ENCODE measurements at places on chromosomes 2 and 18.

- DNase-seq: no peak
Observed at GRCh38 chr2:41832218-41832617, 215.6 kb upstream of the PKDCC start.

DNA sequence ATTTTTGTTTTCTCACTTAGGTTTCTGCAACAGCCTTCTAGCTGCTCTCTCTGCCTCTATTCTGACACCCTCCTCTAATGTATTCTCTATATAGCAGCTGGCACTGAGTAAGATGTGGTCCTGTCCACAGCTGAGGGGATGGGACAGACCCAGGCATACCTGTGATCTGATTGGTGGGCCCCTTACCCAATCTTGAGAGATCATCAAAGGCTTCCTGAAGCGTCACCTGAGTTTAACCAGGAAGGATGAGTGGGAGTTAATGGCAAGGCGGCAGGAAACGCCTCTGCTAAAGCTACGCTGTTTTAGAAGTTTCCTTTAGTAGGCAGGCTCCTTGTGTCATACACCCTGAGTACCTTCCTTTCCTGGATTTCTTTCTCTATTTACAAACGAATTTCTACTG lies 5.7 kb upstream of the TET3 start:
- DNase-seq: no peak

DNA sequence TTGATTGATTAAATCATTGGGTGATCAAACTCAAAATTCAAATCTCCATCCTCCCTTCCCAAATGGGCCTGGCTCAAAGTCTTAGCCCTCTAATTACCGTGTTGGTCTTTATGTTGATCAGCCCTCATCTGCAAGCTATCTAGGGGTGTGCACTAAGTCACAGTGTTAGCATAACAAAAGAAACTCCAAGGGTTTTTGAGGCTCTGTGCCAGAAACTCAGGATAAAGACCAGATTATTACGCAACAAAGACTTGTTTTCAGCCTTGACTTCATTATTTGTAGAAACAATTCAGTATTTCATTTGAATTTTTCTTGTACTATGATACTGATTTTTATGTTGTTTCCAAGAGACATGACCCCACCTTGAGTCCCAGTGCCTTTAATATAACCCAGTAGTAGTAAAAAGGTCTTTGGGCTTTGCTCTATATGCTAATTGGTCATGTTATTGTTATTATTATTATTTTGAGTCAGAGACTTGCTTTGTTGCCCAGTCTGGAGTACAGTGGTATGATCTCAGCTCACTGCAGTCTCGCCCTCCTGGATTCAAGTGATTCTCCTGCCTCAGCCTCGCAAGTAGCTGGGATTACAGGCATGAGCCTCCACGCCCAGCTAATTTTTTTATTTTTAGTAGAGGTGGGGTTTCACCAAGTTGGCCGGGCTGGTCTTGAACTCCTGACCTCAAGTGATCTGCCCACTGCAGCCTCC lies 13.9 kb downstream of the PSMD14 start:
- no peak for DNase-seq

DNA sequence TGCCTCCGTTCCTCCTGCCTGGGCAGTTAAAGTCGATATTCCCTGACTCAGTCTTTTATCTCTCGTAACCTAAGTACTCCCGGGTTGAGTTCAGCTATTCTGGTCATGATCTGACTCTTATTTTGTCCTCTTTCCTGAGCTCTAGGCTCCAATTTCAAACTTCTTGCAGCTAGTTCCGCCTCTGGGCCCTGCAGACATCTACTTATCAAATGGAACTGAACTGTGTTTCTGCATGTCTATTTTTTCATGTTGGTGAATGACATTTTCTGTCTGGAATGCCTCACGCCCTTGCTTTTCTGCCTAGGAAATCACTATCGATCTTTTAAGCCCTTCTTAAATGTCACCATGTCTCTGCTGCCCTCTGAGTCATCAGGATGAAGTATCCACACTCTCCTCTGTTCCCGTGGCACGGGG lies 101.5 kb downstream of the VAPA start:
- no peak for DNase-seq

- DNase-seq: no peak
Observed at GRCh38 chr2:195150819-195151218, 506.2 kb upstream of the SLC39A10 start.

DNA sequence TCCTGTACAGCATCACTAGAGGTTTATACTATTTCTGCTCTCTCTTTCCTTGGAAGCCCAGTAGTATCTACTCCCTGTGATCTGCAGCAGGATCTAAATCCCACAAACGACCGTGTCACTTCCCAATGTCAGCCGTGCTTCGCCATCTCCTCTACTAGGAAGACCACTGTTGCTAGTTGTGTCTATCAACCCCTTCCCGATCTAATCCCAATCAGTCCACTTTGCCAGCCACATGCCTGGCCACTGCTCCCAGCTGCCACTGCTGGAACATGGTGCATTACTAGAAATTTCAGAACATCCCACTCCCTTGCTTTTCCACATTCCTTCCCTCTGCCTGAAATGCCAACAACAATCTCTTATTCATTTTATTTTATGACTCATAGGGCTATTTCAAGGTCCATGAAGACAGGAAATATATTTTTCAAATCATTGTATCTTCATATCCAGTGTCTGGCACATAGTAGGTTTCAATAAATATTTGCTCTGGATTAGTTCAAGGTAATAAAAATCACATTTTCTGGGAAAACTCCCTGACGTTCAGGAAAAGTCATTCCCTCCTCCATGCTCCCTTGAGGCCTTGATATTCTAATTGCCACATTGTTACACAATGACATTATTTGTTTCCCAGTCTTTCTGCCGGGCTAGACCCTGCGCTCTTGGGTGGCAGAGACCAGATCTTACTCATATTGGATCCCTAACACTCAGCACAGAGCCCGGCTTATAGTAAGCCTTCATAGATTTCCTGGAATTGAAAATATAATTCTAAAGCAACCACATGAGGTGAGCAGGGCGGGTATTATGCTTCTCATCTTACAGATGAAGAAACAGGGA lies 2.1 kb upstream of the TRIB2 start:
- DNase-seq: no peak

DNA sequence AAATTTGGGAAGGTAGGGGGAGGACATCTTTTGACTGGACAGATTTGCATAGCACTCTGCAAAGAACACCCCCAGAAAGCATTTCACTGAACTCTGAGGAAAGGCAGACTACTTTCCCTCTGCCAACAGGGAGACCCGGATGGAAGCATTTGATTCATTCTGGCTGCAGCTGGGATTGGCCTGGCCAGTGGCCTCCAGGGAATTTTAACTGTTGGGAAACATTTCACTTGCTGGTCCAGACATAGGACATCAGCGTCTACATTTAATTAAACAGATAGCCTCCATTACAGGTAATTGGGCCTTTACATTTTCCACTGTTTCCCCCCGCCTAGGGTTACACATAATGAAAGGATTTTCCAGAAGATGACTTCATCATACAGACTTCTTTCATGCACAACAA lies 92.8 kb downstream of the MARCHF4 start:
- no peak for DNase-seq

GRCh38 chr18:46891742-46892214 lies 25.5 kb downstream of the PIAS2 start:
- no peak for DNase-seq

DNA sequence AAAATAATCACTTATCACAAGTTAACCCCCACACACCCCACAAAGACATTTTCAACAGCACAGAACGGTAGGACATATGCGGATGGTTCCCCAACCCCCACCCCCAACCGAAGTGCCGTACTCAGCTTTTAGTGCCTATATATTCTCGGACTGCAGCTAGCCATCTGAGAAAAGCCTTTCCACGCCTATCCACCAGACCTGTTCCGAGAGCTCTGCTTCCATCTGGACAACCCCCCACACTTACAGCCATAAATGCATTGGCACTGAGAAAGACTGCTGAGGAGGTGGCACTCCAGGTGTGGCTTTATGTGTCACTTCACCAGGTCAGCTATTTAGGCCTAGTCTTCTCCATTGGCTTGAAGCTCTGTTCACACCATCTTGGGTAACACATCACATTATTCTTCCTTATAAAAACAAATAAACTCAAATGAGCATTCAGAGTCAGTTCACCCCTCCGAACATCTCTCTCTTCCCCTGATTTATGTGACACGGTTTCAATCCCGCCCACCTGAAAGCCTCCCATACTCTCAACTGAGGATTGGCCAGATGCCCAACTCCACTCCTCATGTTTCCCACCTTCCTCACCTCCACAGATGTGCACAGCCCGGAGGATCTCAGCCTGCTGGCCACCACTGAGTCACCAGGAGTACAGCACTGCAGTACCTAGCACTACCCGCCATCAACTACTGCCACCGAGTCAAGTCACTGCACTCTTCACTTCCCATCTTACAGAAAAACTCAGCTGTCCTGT lies 127.4 kb downstream of the CACNB4 start:
- no peak for DNase-seq

- no peak for DNase-seq
Observed at GRCh38 chr2:220669324-220669723, 902.8 kb downstream of the EPHA4 start.

GRCh38 chr2:168593713-168594112 lies 137.6 kb downstream of the CERS6 start:
- DNase-seq: no peak

DNA sequence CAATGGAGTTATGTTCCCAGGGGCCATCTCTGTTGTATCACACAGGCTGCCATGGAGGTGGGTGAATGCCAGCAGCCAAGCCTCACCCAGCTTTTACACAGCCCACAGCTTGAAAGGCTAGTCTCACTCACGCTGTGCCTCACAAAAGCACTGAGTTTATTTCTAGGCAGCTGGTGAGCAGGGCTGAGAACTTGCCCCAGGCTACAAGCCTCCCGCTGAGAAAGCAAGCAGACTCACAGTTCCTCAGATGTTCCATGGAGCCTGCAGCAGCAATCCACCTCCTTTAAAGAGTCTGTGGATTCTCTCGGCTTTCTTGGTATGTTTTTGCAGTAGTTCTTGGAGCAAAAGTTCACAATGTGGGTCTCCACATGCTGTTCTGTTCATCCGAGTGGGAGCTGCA lies 40.9 kb upstream of the ALKAL2 start:
- no peak for DNase-seq

DNA sequence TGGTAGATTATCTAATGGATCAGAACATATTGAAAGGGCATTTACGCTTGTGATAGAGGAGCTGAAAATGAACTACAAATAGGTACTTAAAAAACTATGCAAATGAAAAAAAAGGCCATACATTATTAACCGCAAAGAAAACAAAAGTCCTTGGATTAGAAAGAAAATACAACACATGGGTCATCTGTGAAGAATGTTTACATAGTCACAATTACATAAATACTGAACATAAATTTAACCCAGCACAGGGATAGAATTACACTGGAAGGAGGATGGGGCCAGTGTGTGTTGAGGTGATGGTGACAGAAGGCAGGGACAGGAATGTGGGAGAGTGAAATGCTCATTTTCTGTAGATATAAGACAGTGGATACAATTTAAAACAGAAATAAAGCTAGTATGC lies 6.6 kb downstream of the NTSR2 start:
- no peak for DNase-seq

- DNase-seq: no peak
Observed at GRCh38 chr2:3181416-3182010, 196.1 kb downstream of the EIPR1 start.

- no peak for DNase-seq
Observed at GRCh38 chr2:120978359-120979050, 242.8 kb downstream of the GLI2 start.

GRCh38 chr2:10369269-10370255 lies 66.9 kb downstream of the HPCAL1 start:
- no peak for DNase-seq

DNA sequence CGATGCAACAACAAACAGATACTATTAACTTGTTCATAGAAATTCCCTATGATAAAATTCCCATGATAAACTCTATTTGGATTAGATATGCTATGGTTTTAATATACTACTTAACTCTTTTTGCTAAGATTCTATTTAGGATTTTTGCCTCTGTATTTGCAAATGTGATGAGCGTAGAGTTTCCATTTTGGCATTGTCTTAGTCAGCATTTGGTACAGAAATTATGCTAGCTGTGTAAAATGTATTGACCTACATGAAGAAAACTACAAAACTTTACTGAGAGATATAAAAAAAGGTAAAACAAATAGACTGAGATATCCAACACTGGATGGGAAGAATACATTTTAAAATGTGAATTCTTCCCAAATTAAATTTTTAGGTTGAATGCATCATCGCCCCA lies 29.8 kb upstream of the ARL4C start:
- no peak for DNase-seq

DNA sequence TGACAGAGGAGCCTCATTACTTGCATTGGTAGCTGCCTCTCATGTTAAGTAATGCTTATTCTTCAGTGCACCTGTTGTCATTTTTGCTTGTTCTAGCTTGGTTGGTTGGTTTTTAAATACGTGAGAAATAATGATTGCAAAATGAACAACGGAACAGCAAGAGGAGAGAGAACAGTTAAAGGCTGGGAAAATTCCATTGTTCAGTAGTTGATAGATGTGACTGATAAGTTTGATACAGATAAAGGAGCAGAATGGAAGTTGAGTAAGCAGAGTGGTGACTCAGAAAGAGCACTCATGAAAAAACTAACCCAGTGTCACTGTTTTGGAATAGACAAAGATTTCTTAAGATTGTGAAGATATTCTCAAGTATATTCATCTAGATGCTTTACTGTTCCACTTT lies 50.5 kb downstream of the MTA3 start:
- DNase-seq: no peak

DNA sequence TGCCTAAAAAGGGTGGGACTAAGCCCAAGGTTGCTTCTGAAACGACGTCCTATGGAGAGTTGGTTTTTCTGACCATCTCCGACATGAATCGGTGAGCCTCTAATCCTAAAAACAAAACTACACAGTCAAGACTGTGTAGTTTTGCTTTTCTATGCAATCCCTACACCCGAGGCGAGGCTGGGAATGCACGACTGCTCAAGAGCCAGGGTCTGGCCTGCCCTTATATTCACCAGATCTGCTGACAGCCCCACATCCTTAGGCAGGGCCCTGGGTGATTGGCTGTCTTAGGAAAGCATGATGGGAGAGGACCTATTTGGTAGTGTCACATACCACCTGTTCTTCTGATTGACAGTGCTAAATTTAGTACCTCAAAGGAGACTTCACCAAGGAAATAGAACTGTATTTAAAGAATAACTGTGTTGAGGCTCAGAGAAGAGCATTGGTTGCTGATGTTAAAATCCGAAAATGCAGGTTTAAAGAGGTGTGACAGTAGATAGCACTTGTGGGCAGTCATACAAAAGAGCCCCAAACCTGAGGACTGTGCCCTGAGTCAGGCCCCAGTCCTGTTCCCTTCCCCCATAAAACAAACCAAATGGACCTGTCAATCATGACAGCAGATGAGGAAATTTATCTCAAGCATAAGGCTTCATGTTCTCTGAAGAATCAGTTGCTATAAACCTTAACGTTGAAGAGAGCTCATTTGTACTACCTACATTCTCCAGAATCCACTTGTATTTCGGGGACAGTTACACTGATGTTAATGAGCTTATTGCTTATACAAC lies at the start of gene TTN:
TTN (minus strand) TSS at position 197 of the 782 bp plus-strand sequence. CDS start 2,781 bp downstream, outside the sequence.
- no peak for DNase-seq

DNA sequence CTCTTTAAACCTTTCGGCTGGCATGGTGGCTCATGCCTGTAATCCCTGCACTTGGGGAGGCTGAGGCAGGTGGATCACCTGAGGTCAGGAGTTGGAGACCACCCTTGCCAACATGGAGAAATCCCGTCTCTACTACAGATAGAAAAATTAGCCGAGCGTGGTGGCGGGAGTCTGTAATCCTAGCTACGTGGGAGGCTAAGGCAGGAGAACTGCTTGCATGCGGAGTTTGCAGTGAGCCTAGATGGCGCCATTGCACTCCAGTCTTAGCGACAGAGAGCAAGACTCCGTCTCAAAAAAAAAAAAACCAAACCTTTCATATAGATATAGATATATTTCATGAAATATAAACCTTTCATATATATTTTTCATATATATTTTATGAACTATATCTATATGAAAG lies 864.7 kb downstream of the TRIB2 start:
- no peak for DNase-seq

GRCh38 chr18:57426187-57426586 lies 9.0 kb upstream of the ONECUT2 start:
- no peak for DNase-seq

All from neuronal stem cell (in vitro differentiated cells).